ENCODE measurements at places on chromosomes 2 and 18. TPM values are rescaled to one million over a fixed set of nuclear protein-coding genes. Genes with fewer than 3 reads are reported as not detected.

GRCh38 chr2:233353101-233353768, 1.1 kb upstream of the DGKD start:
- peak; percentile 61 for DNase-seq

LONRF2 gene
- 2.1 TPM for total RNA-seq

DNA sequence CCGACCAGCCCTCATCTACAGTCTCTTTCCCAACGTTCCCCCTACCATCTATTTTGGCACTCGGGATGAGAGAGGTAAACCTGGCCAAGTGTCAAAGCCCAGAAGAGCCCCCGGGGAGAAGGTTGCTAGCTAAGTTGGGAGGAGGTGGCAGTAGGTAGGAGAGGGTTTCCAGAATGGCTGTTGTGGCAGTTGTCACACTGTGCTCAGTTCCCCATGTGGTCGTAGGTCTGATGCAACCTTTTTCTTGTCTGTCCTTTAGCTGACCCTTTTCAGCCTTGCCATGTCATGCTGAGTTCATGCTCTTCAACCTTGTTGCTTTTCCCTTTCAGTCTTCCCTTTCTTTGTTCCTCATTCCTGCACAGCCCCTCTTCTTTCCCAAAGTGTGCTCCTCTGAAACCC, 34.5 kb downstream of the TTLL4 start:
- no peak for DNase-seq

DNA sequence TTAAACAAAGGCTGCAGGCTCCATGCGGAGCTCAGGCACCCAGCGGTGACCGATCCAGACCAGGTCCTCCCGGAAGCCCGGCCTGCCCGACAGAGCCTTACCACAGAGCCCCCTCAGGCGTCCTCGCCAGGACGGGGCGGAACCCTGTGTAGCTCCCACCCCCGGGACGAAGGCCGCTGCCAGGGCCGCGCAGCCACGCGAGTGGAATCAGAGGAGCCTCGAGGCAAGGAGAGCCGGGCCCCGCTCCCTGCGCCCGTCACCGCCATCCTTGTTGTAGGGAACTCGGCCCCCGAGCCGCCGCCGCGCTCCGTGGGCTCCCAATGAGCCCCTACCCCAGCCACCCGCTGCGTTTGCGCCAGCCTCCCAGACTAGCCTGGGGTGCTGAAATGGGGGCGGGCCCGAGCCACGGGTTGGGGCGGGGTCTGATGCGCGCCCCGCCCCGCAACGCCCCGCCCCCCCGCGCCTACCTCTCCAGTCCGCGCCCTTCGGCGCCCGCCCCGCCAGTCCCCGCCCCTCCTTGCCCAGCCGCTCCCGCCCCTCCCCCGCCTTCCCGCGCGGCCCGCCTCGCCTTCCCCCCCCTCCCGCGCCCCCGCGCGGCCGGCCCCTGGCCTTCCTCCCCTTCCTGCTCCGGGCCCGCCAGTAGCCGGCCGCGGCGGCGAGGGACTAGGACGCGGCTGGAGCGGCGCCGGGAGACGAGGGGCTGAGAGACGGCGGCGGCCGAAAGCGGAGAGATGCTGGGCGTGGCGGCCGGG, at the start of gene LIMS1:
TSS of gene LIMS1 (plus strand) at position 639 of the 752 bp plus-strand sequence. CDS start at position 732, 93 bp downstream.
- DNase-seq, result peak; percentile 95

NCKAP1 gene
- 96.8 TPM for total RNA-seq

ANKRD30BL gene
- total RNA-seq, result not detected

DNA sequence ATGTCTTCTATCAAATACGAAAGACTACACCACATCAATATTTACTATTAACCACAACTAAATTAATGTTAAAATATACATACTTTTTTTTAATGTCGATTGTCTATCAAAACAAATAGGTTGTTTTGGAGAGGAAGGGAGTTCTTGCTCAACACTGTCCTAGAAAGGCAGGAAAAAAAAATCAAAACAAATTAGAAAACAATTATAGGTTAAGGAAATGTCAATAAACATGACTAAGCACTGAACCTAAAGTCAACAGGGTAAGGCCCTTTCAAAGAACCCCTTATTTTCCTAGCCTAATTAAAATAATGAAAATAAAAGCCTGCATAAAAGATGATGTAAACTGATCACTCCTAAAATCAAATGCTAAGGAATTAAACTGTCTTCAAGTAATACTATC, 2.8 kb downstream of the CEP76 start:
- no peak for DNase-seq

- no peak for DNase-seq
These were observed 25.1 kb upstream of the IL1R1 start for GRCh38 chr2:102117472-102117858.

TFCP2L1 gene
- total RNA-seq, result 19.2 TPM

DNA sequence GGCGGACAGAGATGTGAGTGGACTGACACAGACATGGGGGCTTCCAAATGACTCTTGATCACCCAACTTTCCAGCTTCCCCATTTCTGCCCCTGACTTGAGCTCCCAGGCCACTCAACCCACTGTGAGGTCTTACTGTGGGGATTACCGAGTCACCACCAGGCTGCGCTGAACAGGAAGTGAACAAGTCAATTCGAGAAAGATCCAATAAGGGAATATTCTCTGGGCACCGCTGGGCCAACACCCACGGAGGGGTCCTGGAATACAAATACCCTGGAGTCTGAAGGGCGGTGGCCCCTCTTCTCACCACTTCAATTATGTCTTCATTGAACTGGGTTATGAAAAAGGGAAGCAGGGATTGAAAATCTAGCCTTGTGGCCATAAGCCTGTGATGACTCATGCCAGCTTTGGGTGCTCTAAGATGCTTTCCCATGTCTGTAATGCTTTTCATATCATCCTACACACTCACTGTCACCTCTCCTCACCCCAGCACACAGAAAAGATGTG, 37.7 kb downstream of the BCL11A start:
- peak; percentile 63 for DNase-seq

DNA sequence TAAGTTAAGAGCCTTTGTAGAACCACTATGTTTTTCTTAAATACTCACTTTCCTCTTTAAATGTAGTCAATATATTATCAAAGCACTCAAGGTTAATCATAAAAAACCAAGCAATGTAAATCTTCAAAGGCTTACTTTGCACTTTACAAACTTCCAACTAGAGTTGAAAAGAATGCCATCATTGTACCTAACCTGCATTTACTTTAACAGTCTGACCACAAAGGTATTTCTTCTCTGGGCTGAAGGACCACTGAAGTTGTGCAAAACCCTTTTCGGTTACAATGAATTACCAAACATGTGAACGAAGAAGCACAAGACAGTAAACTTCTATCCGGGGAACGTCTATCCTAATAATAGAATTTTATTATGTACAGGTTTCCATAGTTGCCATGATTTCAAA, 3.0 kb downstream of the HNRNPLL start:
- no peak for DNase-seq
